ENCODE measurements at places on chromosomes 13 and 19.

DNA sequence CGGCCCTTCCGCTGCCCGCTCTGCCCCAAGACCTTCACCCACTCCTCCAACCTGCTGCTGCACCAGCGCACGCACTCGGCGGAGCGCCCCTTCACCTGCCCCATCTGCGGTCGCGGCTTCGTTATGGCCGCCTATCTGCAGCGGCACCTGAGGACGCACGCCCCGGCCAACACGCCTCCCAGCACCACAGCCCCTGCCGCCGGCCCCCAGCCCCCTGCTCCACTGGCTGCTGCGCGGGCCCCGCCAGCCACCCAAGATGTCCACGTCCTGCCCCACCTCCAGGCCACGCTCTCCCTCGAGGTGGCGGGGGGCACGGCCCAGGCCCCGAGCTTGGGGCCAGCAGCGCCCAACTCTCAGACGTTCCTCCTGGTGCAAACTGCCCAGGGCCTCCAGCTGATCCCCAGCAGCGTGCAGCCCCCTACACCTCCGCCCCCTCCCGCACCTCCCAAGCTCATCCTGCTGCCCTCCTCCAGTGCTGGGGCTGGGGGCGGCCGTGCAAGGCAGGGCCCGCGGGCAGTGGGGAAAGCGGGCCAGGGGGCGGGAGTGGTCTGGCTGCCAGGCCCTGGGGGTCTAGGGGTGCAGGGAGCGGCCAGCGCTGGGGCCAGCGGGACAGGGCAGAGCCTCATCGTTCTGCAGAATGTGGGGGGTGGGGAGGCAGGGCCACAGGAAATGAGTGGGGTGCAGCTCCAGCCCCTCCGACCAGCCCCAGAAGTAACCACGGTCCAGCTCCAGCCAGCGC is 1.9 kb upstream of the NAT14 start:
- no peak for DNase-seq

- no peak for DNase-seq
Observed at GRCh38 chr13:26921918-26922317, 161.3 kb upstream of the GPR12 start.

DNA sequence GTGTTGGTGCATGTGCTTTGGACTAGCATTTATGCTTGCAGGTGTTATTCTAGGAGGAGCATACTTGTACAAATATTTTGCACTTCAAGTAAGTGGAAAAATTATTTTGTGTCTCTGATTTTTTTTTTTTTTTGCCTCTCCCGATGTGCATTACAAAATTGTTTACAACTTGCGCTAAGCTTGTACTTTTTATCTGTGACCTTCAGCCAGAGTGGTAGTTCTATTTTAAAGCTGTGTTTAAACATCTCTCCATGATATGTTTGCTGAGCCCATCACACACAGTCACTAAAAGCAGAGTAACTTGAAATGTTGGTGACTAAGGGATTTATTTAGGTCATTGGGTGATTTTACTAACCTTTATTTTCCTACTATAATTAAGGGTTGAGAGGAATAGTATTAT is 20.8 kb downstream of the ITM2B start:
- DNase-seq = no peak

DNA sequence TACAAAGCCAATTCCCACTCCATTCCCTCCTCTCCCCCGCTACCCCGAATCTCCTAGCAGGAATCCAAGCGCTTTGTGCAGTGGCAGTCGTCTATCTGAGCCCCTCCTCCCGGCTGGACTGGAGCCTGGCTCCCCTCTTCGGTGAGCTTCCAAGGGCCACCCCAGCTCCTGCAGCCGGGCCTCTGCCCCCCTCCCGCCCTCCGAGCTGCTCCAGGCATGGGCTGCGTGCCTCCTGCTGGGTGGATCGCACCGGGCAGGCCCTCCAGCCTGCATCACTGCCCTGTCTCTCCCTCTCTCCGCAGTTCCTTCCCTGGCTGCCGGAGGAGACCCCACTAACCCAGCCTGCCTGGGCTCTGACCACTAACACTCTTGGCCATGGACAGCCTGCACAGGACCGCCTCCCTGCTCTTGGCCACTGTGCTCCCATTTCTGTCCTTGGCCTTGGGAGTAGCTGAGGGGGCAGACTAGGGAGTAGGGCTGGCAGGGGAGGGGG is 12.9 kb upstream of the LENG8 start:
- DNase-seq = no peak

DNA sequence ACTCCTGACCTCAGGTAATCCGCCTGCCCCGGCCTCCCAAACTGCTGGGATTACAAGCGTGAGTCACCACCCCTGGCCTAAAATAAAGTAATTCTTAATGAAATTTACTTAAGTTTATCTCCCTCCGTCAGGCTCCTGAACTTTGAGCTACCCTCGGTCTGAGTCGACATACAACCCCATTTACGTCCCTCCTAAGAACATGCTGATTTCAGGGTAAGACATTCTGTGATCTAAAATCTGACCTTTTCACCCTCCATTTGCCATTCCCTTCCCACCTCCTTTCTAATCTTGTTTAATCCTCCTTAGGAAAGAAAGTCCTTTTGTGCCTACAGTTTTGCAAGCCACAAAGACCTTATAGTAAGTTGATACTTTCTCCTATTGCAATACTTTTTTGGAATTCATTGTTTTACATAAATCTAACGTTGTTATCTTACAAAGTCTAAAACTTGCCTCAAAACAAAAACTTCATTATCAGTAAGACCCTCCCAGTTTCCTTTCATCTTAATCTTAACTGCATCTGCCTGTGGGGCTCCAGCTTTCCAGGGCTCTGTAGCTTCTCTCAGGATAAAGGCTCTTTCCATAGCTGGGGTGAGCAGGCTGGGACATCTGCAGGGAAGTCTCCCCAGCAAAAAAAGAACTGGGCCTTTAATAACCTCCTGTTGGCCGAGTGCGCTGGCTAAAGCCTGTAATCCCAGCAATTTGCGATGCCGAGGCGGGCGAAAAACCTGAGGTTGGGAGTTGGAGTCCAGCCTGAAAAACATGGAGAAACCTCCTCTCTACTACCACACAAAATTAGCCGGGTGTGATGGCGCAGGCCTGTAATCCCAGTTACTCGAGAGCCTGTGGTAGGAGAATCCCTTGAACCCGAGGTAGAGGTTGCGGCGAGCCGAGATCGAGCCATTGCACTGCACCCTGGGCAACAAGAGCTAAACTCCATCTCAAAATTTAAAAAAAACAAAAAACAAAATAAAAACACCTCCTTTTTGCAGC is 143.1 kb downstream of the ZNF737 start:
- no peak for DNase-seq
